Forelimb muscle (tissue), 1 donor: ENCODE measurements at places on chromosomes 13 and 19. TPM values are rescaled to one million over a fixed set of nuclear protein-coding genes. Genes with fewer than 3 reads are reported as not detected.

DNA sequence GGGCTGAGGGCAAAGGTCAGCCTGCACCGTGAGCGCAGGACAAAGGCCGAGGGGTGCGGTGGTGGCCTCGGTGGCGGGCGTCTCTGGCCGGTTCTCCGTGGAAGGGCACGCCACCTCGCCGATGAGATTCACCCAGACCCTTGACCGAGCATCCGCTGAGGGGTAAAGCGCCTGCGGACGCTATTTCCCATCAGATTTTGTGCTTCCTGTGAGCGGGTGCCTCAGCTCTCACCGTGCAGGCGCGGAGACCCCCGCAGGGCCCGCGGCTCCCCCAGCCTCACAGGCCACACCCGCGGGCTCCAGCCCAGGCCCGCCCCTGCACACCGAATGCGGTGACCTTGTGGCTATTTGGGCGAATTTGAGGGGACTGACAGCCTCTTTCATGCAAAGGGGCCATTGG is 348.0 kb downstream of the TEX29 start:
- DNase-seq = no peak

- DNase-seq = no peak
Observed at GRCh38 chr13:38366954-38367645, 17.4 kb downstream of the UFM1 start.

DNA sequence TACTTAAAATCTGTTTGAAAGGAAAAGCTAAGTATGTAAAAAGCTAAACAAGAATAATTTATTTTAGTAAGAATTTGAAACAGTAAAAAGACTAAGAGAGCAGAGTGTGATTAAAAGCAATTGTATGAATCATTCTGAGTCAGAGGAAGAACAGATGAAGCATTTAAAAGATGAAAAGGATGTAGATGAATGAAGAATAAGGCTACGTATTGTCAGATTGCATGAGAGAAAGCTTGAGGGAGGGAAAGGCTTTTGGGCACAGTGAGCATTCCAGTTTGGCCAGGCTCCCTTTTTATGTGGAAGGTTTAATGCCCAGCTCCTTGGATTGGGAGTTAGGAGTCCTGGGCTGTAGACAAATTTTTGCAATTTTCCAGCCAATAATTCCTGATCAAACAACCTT is 117.7 kb downstream of the FREM2 start:
- no peak for DNase-seq

Gene SLC1A6
- 0.20 TPM for polyA plus RNA-seq

Gene GRIK5
- 2.5 TPM for polyA plus RNA-seq

DNA sequence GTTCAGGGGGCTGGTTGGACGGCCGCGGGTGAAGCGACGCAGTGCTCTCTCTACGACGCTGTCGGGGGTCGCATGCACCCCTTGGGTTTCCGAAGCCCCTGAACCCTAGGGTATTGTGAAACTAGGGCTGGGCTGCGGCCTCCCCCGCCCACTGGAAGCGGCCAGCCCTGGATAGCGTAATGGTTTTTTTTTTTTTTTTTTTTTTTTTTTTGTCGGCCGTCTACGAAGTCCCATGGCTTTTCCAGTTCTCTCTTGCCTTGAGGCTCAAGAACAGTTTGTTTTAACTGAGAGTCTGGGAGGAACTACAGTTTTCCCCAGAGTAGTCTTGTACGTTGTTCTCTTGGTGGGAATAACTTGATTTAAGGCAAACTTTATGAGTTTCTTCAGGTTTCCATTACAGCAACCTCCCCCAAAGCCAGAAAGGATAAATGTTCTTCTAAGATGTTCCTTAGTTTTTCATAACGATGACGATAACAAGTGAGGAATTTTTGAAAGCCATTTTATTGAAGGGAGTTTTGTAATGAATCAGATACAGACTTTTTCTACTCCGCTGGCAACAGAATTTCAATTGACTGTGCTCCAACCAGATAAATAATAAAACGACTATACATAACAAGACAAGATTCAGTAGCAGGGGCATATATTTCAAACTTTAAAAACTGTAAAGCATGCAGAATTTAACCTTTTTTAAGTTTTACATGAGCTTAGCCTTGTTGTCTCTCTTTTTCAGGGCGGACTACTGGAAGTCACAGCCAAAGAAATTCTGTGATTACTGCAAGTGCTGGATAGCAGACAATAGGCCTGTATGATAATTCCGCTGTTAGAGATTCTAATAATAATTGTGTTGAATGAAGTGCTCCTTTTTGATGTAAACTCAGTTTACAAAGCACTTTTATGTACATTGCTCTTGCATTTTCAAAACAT is 867 bp downstream of the WBP4 start:
- DNase-seq = peak; percentile 54

- no peak for DNase-seq
Observed at GRCh38 chr13:113782472-113782871, 23.4 kb downstream of the TMEM255B start.

DNA sequence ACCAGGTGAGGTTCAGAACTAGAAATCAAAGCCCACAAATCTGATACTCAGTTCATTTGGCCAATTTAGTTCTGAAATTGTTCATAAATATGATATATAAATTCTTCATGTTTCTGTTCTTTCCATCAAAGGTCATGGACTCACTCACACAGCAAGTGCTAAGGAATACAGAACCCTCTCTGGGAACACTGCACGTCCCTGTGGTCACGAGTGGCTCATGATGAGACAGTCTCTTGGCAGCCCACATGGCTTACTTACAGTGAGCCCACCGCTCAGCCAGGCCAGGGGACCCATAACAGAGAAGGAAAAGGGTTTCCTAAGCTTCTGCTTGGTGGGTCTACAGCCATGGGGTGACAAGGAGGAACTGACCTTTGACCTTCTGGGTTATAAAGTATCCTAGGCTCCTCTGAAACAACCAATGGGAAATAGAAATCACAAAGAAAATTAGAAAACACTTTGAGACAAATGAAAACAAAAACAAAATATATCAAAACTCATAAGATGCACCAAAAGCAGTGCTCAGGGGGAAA is 67.4 kb downstream of the CDADC1 start:
- DNase-seq = no peak

GRCh38 chr13:46041419-46041839 is 11.1 kb downstream of the ZC3H13 start:
- DNase-seq = no peak

Gene OR7D2
- polyA plus RNA-seq = 0.04 TPM

DNA sequence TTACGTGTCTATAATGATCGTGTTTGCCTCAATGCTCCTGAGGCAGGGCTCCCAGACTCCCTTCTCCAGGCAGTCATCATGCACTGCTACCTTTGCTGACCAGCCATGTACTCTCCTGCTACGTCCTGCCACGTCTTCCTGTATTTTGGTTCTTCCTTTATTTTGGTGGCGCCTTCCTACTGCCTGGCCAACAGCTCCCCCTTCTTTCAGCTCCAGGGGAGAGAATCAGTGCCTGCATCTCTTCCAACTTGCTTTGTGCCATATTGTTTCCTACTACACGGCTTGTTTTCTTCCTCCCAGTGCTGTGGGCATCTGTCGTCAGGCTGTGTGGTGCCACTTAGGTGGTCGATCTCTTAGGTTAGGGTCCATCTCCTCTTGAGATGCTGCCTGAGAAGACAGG is 96.2 kb downstream of the FGF9 start:
- no peak for DNase-seq

Gene KCNK6
- 2.4 TPM for polyA plus RNA-seq

- DNase-seq = peak; percentile 96
Observed at GRCh38 chr13:51452361-51453206, at the start of gene INTS6. Gene INTS6, minus strand, starts transcription at chr13:51453036. Its CDS starts 511 bp downstream, at chr13:51452525.

Gene OR7C1
- 0.11 TPM for polyA plus RNA-seq

Gene C1QTNF9
- 4.9 TPM for polyA plus RNA-seq

Gene ZNF284
- polyA plus RNA-seq = 2.6 TPM

DNA sequence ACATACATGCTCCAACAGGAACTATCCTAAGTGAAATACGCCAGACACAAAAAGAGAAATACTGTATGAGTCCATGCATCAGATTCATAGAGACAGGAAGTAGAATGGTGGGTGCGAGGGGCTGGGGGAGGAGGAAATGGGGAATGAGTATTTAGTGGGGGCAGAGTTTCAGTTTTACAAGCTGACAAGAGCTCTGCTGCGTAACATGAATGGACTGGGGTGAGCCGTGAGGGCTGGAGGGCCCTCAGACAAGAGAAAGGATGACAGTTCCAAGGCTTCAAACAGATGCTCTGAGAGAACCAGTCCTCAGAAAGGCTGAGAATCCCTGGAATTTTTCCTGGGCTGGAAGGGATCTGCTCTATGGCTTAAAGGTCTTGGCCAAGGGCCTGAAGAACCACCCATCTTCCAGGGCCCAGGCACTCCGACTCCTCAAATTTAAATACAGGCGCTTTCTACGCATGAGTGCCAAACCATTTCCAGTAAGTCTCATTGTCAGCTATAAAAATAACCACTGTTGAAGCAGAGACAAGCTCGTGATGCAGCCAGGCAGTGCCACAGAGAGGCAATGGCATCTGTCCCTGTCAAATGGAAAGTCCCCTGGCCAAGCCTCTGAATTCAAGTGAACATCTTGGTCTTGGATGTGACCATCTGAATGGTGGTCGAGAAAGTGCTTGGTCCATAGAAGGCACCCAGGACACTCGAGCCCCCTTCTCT is 17.5 kb downstream of the KLF2 start:
- DNase-seq = no peak

DNA sequence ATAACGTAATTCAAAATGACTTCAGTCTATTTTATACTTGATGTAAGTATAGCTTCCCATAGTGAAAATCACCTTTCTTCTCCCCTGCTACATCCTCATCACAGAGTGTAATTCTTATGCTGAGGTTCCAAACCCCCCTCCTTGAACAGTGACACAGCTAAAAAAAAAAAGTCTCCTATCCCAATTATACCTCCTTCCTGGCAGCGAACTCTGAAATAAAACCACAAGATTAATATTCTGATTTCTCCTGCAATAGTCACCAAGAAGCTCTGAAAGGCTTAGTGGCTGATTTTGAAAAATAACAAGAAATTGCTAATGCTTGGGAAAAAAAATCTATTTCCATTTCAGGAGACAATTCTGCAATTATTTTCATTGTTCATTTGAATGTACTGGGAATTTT is 36.3 kb downstream of the EFNB2 start:
- no peak for DNase-seq

DNA sequence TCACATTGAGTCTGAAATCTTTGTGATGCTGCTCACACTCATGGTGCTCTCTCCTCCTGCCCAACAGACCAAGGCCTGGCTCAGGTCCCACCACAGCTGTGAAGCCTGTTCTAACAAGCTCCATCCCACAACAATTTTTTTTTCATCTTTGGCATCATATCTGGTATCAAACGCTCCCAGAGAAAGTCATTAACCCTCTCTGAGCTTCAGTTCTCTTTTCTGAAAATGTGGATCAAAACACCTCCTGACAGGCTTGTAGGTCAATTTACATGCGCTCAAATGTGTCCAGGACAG is 224.4 kb downstream of the LACC1 start:
- DNase-seq = no peak

Gene ACP7
- 0.15 TPM for polyA plus RNA-seq

- DNase-seq = no peak
Observed at GRCh38 chr13:24172071-24172470, 11.6 kb downstream of the SPATA13 start.

- DNase-seq = no peak
Observed at GRCh38 chr13:50248516-50249143, 233.4 kb downstream of the KCNRG start.

DNA sequence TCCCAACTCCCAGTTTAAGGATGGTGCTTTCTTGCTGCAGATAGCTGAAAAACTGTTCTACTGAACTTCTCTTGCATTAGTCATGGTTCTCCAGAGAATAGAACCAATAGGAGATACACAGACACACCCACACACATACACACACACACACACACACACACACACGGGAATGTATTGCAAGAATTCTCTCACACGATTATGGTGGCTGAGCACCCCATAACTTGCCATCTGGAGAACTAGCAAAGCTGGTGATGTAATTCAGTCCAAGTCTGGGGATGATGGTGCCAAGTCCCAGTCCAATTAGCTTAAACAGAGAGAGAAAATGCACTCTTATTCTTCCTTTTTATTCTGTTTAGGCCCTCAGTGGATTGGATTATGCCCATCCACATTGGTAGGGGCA is 643.9 kb downstream of the DIAPH3 start:
- no peak for DNase-seq
